ENCODE measurements at places on chromosomes 1 and 21.

DNA sequence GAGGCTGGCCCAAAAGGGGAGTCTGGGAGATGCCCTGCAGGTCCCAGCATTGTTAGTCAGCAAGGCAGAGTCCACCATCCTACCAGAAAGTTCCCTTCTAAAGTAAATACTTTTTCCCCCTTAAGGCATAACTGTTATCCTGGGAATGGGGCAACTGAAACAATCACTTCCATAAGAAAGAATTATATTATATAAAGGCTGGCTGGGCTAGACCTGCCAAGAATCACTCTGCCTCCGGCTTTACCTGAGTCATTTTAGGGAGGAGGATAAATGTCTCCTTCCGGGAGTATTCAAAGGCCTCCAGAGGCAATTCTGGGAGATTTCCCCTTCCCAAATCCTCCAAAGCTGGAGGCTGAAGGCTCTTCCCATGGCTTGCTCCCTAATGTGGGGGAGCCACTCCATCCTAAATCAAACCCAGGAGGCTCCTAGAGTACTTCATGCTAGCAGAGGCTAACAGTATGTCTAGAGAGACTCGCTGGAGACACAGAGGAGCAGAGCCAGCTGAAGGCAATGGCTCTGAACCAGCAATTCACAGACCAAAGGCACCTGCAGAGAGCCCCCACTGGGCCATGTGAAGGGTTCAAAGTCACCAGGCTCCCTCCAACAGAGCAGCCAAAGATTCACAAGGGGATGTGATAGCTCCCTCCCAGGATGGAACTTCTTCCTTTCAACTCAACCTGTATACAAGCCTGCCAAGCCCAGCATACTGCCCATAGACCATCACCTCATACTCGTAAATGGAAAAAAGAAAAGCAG lies 116.0 kb downstream of the ASTN1 start:
- DNase-seq, result no peak

GRCh38 chr1:5404412-5405203 lies 587.6 kb downstream of the NPHP4 start:
- no peak for DNase-seq

DNA sequence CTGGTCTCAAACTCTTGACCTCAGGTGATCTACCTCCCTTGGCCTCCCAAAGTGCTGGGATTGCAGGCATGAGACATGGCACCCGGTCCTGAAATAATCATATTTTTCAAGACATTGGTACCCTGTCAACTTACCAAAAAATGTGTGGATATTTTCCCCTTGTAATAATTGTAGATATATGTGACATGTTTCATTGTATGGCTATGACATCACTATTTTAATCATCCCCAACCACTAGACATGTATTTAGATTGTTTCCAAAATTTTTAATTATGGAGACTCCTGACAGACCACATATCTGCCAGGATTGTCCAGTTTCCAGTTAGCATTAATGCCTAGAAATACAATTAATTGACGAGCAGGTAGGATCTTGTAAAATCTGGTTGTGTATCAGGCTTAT lies 96.7 kb upstream of the NEGR1 start:
- DNase-seq, result no peak

- no peak for DNase-seq
Measured at GRCh38 chr1:86542631-86543030, 4.2 kb upstream of the CLCA4 start.

GRCh38 chr1:61570191-61570590 lies 154.8 kb downstream of the TM2D1 start:
- DNase-seq, result no peak

DNA sequence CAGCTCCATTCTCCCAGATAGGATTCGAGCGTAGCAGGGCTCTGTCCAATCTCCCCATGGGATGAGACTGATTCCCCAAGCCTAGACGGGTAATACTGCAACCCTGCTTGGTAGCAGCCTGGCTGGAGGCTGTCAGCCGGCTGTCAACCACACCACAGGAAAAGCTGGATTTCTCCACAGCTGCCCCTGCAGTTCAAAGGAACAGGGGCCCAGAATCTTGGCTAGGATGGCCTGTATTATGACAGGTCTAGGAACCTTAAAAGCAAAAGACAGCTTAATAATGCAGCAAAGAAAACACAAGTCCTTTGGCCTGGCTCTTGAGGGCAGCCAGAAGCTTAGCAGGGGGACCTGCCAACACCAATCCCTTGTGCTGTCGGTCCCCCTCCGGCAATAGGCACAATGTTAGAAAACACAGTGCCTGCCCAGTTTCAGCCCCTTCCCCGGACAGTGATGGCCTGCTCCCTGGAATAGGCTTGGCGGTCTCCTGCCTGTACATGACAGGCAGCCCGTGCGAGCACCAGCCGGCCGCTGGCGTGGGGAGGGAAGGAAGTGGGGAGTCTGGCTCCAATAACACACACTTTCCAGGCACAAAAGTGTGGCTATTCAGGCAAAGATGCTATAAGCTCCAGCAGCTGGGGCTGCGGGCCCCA lies 90.5 kb downstream of the TRABD2B start:
- no peak for DNase-seq

GRCh38 chr21:45454926-45455673 lies 50.1 kb downstream of the COL18A1 start:
- peak; percentile 92 for DNase-seq

GRCh38 chr21:26769613-26770188 lies 75.5 kb downstream of the ADAMTS1 start:
- no peak for DNase-seq

Measured in left lobe of liver (tissue), 2 donors.